Thyroid gland (tissue), 4 donors: ENCODE measurements at places on chromosomes 6 and 20. TPM values are rescaled to one million over a fixed set of nuclear protein-coding genes. Genes with fewer than 3 reads are reported as not detected.

IL17A gene
- not detected for total RNA-seq

DNA sequence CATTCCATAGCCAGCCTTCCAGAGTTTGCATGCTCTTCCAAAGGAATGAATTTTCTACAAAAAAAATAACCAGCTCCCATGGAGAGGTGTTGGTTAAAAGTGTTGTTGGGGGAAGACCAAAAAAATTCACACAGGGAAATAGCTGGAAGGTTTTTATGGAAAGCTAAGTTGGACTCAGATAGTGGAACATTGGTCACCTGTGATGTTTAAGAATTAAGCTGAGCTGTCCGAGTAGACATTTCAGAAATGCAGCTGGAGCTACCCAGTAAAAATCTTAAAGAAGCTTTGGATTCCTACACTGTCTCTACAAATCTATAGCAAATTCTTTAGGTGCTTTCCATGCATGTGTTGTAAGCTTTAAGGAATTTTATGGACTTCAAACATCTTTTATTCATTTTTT lies 155.5 kb downstream of the THBS2 start:
- DNase-seq: no peak
- H3K36me3 ChIP-seq: no peaks in the 10 kb centered on the region
- H3K4me3 ChIP-seq: no peak overlapping the region
- no peaks in the 10 kb centered on the region for H3K27me3 ChIP-seq
- H3K4me1 ChIP-seq: no peaks in the 10 kb centered on the region
- H3K27ac ChIP-seq: no peak overlapping the region

SLC44A4 gene
- 12.0 TPM for total RNA-seq

SCGN gene
- 6.2 TPM for total RNA-seq

TRIM31 gene
- not detected for total RNA-seq

GRCh38 chr6:163962627-163963117 lies 548.2 kb downstream of the QKI start:
- no peak overlapping the region for H3K4me3 ChIP-seq
- DNase-seq: no peak
- no peak overlapping the region for H3K27ac ChIP-seq
- no peaks in the 10 kb centered on the region for H3K27me3 ChIP-seq
